ENCODE measurements at places on chromosomes 7 and 10.
A peak's percentile ranks its signal among the peaks of the same experiment; 100 is the strongest.

DNA sequence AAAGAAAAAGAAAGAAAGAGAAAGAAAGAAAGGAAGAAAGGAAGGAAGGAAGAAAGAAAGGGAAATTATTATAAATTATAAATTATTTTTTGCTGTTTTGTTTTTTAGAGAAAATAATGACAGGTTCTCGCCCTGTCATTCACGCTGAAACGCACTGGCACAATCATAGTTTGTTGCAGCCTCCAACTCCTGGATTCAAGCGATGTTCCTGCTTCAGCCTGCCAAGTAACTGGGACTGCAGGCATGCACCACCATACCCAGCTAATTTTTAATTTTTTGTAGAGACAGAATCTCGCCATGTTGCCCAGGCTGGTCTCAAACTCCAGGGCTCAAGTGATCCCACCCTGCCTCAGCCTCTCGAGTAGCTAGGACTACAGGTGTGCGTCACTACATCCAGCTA lies 21.6 kb downstream of the MMD2 start:
- DNase-seq = no peak

GRCh38 chr7:28260969-28261368 lies 80.4 kb upstream of the JAZF1 start:
- DNase-seq = no peak

- DNase-seq = peak; percentile 81
Observed at GRCh38 chr7:83947260-83947659, 247.3 kb downstream of the SEMA3A start.

- no peak for DNase-seq
Observed at GRCh38 chr7:28998105-28998504, 40.0 kb upstream of the TRIL start.

- DNase-seq = no peak
Observed at GRCh38 chr10:1171586-1171985, 115.4 kb downstream of the WDR37 start.

DNA sequence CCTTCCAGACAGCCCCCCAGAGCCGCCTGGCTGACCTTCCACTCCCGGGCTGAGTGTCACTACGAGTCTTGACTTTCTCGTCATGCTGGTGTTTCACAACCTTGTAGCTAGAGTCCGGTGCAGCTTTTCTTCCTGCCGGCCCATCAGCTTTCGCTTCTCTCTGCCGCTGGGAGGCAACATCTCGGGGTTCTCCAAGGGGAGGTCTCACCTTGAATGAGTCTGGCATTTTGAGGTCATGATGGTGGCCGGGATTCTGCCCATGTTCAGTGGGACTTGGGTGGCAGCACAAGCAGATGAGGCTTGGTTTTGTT lies 285.2 kb downstream of the CAMK1D start:
- DNase-seq = no peak

- DNase-seq = no peak
Observed at GRCh38 chr10:22651276-22651980, 63.0 kb downstream of the PIP4K2A start.

- no peak for DNase-seq
Observed at GRCh38 chr10:31112961-31113360, 81.3 kb upstream of the ZNF438 start.

DNA sequence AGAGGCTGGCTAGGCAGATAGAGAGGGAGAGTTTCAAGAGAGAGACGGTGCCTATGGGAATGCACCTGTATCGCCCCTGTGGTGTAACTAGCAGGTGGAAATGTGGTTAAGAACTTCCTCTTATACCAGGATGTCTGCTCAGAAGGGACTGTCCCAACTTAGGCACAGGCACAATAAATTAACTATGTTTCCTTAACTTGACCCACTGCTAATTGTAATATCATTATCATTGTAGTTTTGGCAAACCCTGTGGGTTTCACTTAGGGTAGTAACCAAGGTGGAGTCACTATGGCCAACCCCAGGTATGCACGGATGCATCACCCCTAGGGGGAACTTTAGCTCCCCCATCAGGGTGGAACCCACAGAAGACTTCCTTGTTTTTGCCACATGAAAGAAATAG lies 455.7 kb downstream of the DGKB start:
- DNase-seq = no peak

- DNase-seq = peak; percentile 96
Observed at GRCh38 chr10:69327463-69328379, 49.4 kb downstream of the HK1 start.

DNA sequence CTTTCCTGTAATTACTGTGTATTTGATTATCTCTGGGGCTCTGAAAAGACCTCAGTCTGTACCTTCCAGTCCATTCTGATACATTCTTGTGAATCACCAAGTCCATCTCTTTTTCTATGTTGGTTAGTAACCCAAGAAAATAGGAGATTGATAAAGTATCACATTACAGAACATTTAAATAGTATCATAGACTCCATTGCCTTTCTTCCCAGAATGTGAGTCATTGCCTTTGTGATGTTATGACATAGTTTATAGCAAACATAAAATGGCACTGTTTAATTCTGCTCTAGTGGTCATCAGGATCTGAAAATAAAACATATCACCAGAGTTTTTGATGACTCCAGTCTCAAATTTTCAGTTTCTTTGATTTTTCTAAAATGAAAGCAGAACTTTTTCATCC lies 78.4 kb downstream of the NRG3 start:
- DNase-seq = no peak

DNA sequence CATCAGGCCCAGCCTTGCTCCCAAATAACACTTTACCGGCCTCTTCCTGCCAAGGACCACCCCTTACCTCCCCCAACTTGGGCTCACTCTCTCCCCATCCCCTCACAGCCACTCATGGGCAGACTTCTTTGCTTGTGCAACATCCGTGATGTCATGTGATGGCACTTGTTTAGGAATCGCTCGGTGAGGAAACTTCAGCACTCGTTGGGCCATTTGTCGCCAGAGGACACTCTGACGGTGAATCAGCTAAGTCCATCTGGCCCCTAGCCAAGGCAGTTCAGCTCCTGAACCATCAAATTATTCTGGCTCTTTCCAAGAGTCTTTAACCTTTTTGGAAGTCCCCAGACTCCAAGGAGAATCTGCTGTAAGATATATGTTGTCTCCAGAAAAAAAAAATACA lies 19.2 kb downstream of the BTBD16 start:
- DNase-seq = no peak

- no peak for DNase-seq
Observed at GRCh38 chr7:118214833-118215182, 9.7 kb upstream of the ANKRD7 start.

- no peak for DNase-seq
Observed at GRCh38 chr7:10655031-10655430, 318.6 kb upstream of the PHF14 start.

DNA sequence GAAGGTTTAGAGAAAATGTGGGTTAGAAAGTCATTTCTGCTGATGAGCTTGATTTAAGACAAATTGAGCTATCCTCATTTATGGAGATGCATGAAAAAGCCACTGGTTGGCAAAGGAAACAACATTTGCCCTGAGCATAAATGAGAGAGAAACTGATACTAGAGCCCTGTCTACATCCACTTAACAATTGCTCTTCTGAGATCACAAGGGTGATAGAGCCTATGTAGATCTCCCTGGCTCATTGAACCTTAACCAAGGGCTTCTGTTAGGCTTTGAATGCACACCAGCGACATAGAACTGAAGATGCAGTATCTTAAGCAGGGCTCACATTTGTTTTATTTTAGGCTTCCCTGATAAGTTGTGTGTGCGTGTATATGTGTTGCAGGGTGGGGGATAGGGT lies 35.0 kb downstream of the GPR141 start:
- DNase-seq = no peak

GRCh38 chr10:122033224-122033926 lies 44.4 kb downstream of the TACC2 start:
- no peak for DNase-seq

DNA sequence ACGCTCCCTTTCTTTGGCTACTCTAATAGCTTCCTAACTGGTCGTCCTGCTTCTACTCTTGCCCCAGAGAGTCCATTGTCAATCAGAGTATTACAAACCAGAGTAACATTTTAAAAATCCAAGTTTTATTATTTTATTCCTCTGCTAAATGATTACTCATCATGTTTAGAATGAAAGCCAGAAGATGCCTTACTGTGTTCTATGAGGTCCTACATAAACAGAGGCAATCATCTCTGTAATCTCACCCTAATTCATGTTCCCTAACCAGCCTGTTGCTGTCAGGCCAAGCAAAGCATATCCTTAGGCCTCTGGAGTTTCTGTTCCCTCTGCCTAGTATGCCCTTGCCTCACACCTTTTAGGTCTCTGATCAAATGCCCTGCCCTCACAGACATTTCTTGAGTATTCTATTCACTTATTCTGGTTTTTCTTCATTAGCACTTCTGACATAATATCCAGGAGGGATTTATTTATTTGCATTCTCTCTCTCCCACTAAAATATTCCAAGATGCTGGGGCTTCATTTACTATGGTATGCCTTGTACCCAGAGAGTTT lies 497.5 kb downstream of the PHTF2 start:
- DNase-seq = no peak

GRCh38 chr7:55478700-55479099 lies 93.6 kb downstream of the VOPP1 start:
- DNase-seq = no peak

- no peak for DNase-seq
Observed at GRCh38 chr7:11127988-11128387, 154.3 kb downstream of the PHF14 start.

DNA sequence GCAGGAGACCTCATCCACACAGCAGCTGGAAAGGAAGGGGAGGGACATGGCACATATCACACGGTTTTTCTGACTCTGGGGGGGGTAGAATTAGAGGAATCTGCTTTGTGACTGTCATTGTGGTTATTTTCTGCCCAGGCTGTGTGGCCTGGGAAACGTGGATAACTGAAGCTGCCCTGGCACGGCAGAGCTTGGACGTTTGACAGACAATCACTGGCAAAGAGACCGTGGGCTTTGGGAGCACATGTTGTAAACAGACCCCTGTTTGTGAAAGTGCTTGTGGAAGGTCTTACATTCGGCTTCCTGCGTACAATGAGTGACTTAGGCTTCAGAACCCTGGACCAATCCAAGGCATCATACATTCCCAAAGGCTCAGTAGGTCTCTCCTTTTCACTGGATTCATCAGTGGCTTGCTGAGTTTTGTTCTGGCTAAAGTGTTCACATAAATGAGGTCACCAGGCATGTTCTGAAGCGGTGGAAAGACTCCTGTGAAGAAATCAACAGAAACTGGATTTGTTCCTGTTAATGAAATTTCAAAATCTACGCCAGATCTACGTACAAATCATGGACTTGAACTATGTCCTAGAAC lies 188.2 kb downstream of the TEX36 start:
- DNase-seq = no peak

DNA sequence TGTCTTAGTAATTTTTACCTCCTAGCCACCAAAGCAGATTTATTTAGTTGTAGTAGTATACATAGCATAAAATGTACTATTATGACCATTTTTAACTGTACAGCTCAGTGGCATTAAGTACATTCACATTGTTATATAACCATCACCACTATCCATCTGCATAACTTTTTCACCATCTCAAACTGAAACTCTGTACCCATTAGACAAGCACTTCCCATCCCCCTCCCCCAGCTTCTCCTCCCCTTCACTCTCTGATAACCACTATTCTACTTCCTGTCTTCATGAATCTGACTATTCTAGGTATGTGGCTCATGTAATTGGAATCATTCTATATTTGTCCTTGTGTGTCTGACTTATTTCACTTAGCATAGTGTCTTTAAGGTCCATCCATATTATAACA lies 71.9 kb downstream of the MRPL32 start:
- no peak for DNase-seq

DNA sequence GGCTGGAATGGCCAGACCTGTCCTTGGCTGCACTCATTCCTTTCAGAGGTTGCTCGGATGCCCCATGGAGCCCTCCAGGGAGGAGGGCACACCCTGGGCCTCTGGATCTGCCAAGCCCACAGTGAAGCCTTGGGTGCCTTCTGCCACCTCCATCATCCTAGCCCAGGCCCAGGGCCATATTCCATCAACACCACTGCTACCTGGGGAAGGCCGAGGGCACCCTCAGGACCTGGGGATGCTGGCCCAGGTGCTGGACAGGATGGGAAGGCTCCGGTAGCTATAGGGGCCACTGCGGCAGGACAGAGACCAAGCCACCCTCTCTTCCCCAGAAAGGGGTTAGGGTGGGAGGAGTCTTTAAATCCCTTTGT lies 810 bp downstream of the OPN4 start:
- no peak for DNase-seq

- no peak for DNase-seq
Observed at GRCh38 chr10:47406870-47407691, 23.0 kb upstream of the ZNF488 start.

DNA sequence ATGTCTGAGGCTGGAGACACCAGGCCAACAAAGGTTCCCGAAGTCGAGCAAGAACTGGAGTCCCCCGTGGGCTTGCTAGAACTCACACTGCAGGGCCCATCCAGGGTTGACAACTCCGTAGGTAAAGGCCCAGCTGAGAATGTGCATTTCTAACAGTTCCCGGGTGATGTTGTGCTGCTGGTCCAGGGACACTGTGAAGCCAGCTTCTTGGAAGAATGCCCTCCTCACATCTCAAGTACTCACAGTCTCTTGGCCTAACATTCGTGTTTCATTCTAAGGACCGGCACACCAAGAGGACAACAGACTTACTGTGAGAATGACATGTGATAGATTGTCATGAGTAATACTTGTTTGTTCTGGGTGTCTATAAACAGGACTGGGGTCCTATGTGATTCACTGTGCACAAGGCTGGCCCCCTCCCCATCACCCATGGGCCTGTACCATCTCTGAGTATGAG lies 682.3 kb upstream of the IGFBP3 start:
- no peak for DNase-seq
